ENCODE measurements at places on chromosomes 13 and 19. TPM values are rescaled to one million over a fixed set of nuclear protein-coding genes. Genes with fewer than 3 reads are reported as not detected.

GRCh38 chr13:77696879-77697216 is 639 bp upstream of the SLAIN1 start:
- DNase-seq, result no peak

DNA sequence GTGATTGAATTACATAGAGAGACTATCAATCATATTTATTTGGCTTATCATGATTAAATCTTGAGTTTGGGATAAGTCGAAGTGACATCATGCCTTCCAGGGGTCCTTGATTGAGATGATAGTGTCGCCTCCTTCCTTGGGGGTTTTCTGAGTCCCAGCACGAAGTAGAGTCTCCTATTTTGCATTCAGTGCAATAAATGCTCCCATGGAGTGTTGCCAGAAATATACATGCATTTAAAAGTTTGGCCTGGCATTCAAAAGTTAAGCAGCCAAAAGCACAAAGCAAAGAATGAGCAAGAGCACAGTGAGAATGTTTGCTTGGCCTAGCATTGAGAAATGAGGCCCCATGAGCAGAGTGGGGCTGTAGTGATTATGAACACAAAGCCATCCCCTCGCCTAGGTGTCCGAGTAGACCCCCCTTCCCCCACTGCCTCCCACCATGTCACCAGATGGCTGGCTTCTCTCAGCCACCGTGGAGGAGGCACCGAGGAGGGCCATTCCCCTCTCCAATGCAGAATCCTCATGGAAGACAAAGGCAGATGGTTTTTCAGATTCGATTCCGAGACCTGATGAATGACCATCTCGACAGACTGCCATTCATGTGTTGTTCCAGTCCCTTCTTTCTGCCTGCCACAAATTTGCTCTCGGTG is 58.8 kb upstream of the UBL3 start:
- DNase-seq, result no peak

GRCh38 chr19:43407416-43408005 is 7.2 kb upstream of the TEX101 start:
- DNase-seq, result no peak

DNA sequence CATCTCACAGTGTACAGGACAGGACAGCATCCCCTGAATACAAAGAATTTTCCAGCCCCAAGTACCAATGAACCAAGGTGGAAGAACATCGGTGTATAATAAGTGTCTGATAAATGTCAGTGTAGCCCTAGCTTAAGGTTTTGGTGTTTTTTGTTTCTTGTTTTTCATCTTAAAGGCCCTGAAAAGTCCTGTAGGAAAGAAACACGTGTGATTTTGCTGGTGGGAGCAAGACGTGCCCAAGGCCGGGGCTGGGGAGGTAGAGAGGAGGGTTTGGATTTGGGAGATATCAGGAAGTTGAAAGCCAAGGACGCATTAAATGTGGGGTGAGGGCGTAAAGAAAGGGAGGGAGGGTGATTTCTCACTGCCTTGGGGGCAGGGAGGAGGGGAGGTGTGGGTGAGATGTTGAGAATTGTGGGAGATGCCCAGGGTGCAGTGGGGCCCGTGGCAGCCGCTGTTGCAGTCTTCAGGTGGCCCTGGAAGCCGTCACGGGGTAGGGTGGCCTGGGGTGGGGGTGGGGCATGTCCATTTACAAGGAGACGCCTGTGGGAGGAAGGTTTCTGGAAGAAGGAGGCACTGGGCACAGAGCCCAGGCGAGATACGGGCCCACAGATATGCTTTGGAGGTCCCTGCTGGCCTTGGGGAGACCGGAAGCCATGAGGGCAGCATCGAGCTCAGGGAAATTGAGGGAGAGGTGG is 6.7 kb downstream of the CAMSAP3 start:
- DNase-seq, result no peak

- DNase-seq, result no peak
Observed at GRCh38 chr19:12318782-12319413, 14.5 kb downstream of the ZNF563 start.

DNA sequence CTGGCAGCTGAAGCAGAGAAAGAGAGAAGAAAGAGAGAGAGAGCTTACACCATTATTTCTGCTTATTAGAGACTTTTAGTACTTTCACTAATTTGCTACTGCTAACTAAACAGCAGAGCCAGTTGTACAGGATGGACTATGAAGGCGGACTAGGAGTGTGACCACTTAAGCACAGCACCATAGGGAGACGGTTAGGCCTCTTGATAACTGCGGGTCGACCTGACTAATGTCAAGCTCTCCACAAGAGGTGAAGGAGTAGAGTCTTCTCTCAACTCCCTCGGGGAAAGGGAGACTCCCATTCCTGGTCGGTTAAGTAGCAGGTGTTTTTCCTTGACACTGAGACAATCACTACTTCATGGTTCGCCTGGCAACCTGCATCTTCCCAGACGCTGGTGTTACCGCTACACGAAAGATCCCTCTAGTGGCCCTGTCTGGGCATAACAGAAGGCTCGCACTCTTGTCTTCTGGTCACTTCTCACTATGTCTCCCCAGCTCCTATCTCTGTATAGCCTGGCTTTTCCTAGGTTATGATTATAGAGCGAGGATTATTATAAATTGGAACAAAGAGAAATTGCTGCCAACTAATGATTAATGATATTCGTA is 5.3 kb upstream of the PSG7 start:
- no peak for DNase-seq

DNA sequence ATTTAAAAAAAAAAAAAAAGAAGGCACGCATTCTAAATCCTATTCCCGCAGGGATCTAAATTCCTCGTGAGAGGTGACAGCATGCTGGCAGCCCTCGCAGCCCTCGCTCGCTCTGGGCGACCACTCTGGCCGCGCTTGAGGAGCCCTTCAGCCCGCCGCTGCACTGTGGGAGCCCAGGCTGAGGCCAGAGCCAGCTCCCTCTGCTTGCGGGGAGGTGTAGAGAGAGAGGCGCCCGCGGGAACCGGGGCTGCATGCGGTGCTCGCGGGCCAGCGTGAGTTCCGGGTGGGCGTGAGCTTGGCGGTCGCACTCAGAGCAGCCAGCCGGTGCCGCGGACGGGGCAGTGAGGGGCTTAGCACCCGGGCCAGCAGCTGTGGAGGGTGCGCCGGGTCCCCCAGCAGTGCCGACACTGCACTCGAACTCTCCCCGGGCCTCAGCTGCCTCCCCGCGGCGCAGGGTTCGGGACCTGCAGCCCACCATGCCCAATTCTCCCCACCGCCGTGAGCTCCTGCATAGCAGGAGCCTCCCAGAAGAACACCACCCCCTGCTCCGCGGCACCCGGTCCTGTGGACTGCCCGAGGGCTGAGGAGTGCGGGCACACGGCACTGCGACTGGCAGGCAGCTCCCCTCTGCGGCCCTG is 553.9 kb downstream of the LMO7 start:
- no peak for DNase-seq

The EDNRB gene
- total RNA-seq, result 72.7 TPM
